Left cardiac atrium (tissue), 4 donors: ENCODE measurements at places on chromosomes 12 and 14.

DNA sequence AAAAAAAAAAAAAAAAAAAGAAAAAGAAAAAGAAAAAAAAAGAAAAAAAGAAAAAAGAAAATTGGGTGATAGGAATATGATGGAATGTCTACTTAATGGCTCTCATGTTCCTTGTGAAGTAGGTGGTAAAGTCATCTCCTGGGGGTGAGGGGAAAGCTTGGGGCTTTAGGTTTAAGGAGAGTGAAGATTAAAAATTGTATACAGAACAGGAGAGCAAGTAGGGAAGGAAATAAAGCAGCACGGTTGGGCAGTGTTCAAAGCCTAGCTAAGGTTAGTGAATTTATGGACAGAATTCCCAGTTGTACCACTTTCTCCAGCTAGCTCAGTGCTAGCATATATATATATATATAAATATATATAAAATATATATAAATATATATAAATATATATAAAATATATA lies 40.0 kb upstream of the SLC2A13 start:
- DNase-seq: no peak

- no peak for DNase-seq
Observed at GRCh38 chr12:34108405-34108803, 86.1 kb downstream of the ALG10 start.

DNA sequence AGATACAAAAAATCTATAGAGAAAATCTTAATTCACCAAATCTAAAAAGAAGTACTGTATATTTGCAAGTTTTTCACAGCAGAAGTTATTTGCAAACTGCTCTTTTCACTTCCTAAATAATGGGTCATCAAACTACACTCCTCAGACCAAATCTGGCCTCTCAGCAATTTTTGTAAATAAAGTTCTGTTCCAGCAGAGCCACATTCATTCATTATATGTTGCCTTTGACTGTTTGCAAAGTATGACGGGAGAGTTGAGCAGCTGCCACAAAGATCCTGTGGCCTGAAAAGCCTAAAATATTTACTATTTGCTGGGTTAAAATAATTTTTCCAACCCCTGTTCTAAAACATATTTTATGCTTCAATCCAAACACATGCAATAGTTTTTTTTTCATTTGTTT lies 1222.3 kb upstream of the SEL1L start:
- no peak for DNase-seq

GRCh38 chr12:4997939-4998338 lies 45.7 kb upstream of the KCNA5 start:
- peak; percentile 46 for DNase-seq

- no peak for DNase-seq
Observed at GRCh38 chr14:29569194-29569593, 358.5 kb downstream of the PRKD1 start.
